ENCODE measurements at places on chromosomes 2 and 18.
A peak's percentile ranks its signal among the peaks of the same experiment; 100 is the strongest.

DNA sequence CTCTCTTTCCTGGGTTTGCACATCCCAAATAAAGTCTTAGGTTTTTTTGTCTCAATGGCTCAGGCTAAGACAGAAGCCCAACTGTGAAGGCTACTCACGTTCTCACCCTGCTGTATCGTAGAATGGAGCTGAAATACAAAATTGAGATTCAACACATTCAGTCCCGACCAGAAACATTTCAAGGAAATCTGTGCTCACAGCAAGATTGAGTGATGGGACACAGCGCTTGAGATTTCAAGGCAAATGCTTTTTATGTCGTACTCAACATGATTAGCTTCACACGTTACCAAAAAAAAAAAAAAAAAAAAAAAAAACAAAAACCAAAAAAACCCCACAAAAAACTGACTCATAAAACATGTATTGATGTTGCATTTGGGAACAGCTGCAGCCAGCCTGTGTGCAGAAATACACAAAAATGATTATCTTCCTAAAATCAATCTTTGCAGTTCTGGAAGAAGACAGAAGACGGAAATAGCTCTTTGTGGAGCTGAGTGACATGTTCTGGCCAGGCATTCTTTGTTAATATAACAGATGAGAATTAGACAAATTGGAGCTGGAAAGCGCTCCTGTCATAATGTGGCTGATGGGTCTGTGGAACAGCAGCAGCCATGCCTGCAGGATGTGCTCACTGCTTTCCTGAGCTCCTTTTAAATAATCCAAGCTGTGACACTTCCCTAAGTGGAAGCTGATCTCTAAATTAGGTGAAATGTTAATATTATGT lies 453.2 kb downstream of the LPIN1 start:
- no peak for DNase-seq

DNA sequence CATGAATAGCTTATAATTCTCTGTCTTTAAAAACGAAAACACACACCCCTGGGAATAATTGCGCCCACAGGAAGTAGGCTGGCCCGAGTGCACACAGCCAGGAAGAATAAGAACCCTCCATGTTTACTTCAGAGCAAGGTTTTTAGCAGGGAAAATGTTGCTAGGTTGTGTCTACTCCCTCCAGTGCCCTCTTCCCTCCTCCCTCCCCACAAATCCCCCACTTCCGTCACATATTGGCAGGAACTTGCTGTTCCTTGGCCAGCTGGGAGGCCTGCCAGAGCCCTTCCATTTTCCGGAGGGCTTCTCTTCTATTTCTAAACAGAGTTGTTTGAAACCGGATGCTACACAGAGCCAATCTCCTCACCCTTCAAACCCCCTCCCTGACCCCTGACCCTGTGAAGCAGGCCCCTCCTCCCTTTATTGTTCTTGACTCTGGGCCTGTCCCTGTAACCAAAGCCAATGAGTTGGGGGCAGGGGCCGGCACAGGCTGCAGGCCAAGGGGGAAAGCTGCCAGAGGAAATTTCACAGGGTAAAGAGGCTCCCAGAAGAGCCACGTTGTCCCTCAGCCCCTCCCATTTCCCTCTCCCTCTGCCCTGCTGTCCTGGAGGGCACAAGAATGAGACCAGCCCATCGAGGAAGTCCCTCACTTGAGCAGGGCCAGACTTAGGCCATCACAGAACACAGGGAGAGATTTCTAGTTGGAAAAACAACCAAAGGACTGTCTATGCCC lies 49.8 kb upstream of the LGALSL start:
- DNase-seq, result peak; percentile 87

GRCh38 chr2:149446748-149447147 lies 116.4 kb downstream of the LYPD6 start:
- DNase-seq, result no peak

- DNase-seq, result no peak
Observed at GRCh38 chr2:31563273-31563839, 17.4 kb downstream of the SRD5A2 start.

DNA sequence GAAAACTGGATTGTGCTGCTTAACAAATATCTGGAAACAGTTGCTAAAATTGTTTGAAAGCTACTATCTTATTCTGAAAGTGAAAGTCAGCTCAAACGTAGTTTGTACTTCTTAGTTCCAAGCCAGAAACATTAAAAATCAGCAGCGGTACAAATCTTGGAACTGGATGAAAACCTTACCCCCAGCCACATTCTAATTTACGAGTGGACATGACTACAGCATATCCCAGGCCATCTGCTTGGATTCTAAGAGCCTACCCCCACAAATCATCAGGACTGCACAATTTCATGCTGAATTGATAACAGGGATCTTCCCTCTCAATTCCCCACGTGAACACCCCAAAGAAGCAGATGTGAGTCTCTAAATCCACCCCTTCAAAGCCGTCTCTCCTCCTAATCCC lies 158.7 kb upstream of the NCKAP5 start:
- DNase-seq, result no peak
